Omental fat pad (tissue), 4 donors: ENCODE measurements at places on chromosomes 2 and 18.

DNA sequence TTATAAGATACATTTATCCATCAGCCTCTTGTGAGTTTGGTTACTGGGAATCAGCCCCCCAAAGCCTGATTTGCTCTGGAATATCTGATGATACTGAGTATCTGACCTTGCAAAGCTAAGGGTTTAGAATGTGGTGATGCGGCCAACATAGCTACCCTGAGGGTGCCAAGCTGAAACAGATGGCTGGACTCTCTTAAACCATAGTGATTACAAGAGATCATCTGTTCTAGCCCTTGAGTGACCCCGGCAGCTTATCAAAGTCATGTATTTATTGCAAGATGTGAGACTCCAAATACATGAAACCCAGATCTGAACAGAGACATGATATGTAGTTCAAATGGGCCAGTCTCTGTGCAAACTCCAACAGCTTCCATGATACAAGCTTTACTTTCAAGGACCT lies 78.2 kb upstream of the CABLES1 start:
- no peak for DNase-seq

DNA sequence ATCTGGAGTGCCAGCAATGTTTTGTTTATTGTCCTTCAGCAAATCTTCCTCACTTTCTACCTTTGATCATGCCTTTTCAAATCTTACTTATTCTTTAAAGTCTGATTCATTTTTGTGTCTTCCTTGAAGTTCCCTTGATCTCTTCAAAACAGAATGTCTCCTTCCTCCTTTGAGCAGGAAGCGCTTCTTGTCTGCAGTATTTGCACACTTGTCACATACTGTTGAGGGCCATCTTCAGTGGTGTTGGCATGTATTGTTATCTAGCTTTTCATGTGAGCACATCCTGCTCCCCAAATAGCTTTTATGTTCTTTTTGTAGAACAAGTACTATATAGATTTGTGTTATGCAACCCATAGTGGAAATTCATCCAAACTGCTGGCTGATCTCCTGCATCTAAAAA lies 5.9 kb upstream of the CERS6 start:
- DNase-seq = no peak

- DNase-seq = no peak
Measured at GRCh38 chr2:232529806-232530547, 4.0 kb downstream of the CHRND start.

DNA sequence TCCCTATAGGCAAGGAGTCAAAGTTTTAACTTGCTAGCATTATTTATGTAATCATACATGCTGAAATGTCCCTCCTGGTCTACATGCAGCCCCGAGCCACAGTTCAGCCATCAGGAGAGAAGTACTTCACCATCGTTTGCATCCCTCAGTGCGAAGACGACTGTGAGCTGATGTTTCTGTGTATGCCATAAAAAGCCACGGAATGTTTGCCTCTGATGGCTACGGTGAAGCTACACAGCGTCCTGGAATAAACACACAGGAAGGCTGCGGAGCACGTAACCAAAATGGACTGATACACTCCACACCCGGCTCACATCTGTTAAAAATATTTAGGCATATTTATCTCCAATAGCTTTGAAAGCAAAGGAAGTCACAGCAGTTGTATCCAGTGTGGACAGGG lies 4.3 kb upstream of the SALL3 start:
- no peak for DNase-seq

DNA sequence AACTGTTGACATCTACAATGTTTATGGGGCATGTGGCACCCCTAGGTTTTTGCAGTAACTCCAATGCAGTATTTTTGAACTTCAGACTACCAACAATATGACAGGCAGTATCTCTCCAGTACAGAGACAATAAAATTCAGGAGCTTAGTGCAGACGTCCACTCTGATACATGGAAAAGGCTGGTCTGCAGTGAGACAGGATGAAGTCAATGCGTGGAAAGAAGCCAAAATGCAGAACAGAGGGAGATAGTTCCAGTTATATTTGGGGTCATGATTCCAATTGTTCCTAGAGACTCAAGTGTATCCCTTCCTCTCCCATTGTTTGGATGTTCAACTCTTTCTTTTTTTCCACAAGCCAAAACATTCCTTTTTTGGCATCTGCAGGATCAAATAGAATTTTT lies 18.7 kb upstream of the SMAD2 start:
- no peak for DNase-seq

DNA sequence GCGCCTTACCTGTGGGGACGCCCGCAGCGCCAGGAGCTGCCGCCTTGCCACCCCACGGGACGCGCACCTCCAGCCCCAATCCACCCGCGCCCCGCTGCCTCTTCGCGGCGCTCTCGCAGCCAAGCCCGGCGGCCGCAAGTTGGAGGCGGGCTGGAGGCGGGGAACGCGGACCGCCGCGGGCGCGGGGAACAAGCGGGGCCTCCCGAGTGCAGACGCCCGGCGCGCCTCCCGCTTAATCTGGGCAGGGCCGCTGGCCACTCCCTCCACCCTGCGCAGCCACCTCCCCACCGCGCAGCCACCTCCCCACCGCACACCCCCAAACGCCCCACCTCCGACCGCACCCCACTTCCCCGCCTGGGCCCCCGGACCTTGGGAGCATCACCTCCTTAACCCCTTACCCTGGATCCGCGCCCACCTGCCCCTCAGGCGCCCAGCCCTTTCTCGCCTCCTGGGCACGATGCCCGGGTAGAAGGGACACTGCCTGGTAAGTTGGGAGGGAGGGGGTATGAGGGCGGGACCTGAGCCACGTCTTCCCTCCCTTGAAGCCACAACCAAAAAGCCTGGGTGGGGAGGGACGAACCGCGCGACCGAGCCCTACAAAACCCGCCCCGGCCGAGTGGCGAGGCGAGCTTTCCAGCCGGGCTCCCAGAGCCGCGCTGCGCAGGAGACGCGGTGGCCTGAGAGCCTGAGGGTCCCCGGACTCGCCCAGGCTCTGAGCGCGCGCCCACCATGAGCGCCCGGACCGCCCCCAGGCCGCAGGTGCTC lies at the start of the genes COL4A3 and COL4A4:
TSS of gene COL4A3 (plus strand) at position 627 of the 765 bp plus-strand sequence. CDS start at position 730, 103 bp downstream.
TSS of gene COL4A4 (minus strand) at position 208 of the 765 bp plus-strand sequence. CDS start 16,722 bp downstream, outside the sequence.
- no peak for DNase-seq

DNA sequence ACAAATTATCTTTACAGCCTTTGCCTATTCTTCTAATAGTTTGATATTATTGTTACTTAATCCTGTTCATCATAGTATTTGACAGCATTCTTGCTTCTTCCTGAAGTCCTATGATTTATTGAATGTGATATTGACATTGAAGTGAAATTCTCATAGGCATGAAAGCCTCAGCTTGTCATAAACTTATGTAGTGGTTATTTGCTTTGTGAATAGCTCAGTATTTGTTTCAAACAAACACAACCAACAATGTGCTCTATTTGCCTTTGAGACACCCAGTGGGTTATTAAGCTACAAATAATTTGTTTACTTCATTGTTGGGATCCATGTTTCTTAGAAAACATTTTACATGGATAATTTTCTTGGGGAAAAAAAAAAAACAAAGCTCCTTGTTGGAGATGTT lies 57.2 kb downstream of the TTC39C start:
- DNase-seq = no peak

DNA sequence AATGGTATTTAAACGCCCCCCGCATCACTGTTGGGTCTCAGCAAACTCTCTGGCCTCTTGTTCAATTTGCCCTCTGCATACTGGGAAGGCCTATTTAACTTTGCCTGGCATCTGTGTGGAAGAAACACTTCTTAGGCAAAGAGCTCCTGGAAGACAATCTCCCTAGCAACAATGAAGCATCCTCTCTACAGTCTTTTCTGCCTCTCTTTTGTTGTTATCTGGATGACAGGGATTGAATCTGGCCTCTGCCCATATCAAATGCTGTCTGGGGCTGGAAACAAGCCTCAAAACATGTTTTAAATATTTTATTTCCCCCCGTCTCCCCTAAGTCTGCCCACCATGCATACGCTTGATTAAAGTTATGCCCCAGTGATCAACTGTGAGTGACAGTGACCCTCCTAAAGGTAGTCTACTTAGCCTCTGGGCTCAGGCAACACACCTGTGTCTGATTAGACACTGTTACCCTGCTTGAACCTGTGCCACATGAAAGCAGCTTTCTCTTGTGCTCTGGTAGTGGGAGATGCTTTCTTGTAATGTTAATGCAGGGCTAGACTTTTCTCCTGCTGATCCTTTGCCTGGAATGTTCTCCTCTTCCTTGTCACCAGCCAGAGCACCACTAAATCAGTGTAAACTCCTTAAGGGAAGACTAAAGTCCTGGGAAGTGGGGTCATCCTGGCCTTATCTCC lies 34.9 kb downstream of the CDC42EP3 start:
- no peak for DNase-seq

DNA sequence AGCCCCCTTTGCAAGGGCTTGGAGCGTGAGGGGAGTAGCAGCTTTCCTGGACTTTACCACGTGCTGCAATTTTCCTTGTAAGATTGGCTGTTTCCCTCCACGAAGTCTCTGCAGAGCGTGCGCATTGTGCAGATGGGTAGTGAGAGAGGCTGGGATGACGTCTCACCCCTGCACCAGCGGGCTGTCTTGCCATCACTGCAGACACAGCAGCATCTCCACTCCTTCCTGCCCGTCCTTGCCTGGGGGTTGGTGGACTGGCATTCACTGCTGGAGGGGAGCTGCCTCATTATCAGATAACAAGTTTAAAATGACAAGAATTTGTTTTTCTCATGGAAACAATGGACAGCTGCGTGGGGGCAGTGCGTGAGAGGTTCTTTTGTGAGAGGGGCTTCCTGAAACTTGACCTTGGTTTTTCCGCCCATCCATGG lies 45.3 kb upstream of the HS6ST1 start:
- DNase-seq = no peak

DNA sequence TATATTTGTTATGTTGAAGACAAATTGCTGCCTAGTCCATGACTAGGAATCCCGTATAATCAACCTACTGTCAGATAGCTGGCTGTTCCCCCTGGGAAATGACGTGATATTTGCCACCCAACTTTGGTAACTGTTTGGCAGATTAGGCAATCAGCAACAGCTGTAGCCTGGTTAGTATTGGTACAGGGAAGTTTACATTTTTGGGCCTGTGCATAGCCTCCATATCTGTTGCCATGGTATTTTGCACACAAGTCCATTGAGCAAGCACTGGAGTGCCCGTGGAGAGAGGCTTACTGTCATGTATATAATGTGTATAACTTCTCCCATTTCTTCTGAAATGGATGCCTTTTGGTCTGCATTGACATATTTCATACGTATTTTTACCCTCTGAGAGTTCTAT lies 27.7 kb downstream of the BIRC6 start:
- DNase-seq = no peak

GRCh38 chr2:206802654-206803514 lies 37.5 kb downstream of the FASTKD2 start:
- DNase-seq = no peak

GRCh38 chr18:12679183-12679786 lies 21.4 kb upstream of the SPIRE1 start:
- no peak for DNase-seq

- no peak for DNase-seq
Measured at GRCh38 chr18:79883461-79884293, 67.8 kb downstream of the SLC66A2 start.

DNA sequence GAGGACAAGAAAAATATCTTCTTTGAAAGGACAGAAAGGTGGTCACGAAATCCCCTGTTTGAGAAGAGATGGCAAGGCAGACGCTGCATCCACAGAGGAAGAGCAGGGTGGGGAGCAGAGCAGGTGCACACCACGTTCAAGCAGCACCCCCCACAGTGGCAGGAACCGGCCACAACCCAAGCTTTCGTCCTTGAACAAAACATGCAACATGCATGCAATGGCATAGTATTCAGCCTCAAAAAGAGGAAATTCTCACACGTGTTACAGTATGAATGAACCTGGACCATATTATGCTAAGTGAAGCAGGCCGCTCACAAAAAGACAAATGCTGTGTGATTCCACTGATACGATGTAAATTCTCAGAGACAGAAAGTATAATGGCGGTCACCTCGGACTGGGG lies 51.4 kb downstream of the CMPK2 start:
- no peak for DNase-seq

- DNase-seq = no peak
Measured at GRCh38 chr2:28239207-28239606, 153.5 kb upstream of the FOSL2 start.

DNA sequence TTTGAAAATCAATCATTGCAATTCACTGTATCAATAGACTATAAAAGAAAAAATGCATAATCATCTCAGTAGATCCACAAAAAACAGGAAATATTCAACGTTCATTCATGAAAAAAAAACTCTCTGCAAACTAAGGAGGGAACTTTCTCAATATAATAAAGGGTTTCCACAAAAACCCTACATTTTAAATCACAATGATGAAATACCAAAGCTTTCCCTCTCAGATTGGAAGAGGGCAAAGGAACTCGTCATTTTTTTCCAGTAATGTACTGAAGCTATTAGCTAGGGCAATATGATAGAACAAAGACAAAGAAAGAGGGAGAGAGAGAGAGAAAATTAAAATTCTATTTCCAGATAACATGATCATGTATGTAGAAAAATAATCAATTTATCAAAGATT lies 167.1 kb upstream of the RBMS1 start:
- no peak for DNase-seq

DNA sequence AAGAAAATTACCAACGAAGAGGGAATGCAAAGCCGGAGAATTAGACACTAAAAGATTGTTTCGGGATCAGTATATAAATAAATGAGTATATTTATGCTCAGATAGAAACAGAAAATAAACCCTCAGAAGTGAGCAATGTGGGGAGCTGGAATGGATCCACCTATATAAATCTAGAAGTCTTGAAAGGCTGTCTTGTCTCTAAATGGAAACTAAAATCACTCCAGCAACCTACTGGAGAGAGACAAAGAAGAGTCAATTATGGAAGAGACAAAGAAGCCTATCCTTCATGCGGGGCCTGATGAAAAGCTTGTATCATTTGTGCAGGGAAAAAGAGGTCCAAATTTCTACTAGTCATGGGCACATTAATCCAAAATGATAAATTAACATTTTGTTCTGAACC lies 158.1 kb downstream of the DNAH7 start:
- no peak for DNase-seq

GRCh38 chr2:29606104-29607037 lies 315.0 kb downstream of the ALK start:
- no peak for DNase-seq

- DNase-seq = no peak
Measured at GRCh38 chr2:105584435-105585010, 160.2 kb upstream of the NCK2 start.

GRCh38 chr18:35410561-35410960 lies 33.4 kb upstream of the ZNF396 start:
- no peak for DNase-seq

DNA sequence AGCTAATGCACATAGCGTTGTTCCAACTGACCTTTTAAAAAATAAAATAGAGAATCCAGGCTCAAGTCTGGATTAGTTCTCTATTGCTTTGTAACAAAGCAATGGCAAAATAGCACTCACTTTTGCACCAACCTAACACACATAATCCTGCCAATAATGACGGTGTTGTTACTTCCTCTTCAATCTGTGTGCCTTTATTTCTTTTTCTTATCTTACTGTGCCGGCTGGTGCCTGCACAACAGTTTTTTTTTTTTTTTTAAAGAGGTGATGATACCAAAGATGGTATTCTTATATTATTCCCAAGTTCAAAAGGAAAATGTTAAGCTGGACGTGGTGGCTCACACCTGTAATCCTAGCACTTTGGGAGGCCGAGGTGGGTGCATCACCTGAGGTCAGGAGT lies 3.4 kb downstream of the PLB1 start:
- no peak for DNase-seq
